ENCODE measurements at places on chromosomes 16 and 17. TPM values are rescaled to one million over a fixed set of nuclear protein-coding genes. Genes with fewer than 3 reads are reported as not detected.

GRCh38 chr17:688100-688989 is 26.3 kb downstream of the VPS53 start:
- no peaks in the 10 kb centered on the region for H3K4me1 ChIP-seq
- H3K27me3 ChIP-seq = no peaks in the 10 kb centered on the region
- peaks cover 7% of the 10 kb centered on the region for H3K36me3 ChIP-seq
- no peak overlapping the region for H3K4me3 ChIP-seq
- DNase-seq = no peak

SEZ6 gene
- total RNA-seq = not detected

TVP23C gene
- 17.7 TPM for total RNA-seq

- no peak overlapping the region for H3K4me3 ChIP-seq
- H3K4me1 ChIP-seq = no peaks in the 10 kb centered on the region
- no peak for DNase-seq
- H3K36me3 ChIP-seq = no peaks in the 10 kb centered on the region
- no peaks in the 10 kb centered on the region for H3K27me3 ChIP-seq
- no peak overlapping the region for H3K27ac ChIP-seq
These were observed 184.9 kb downstream of the RBFOX1 start for GRCh38 chr16:7517496-7517895.

CPHXL2 gene
- total RNA-seq = not detected

SNRNP25 gene
- total RNA-seq = 13.9 TPM

GRCh38 chr16:86195863-86196630 is 297.1 kb downstream of the IRF8 start:
- no peaks in the 10 kb centered on the region for H3K36me3 ChIP-seq
- H3K4me1 ChIP-seq = no peaks in the 10 kb centered on the region

DNA sequence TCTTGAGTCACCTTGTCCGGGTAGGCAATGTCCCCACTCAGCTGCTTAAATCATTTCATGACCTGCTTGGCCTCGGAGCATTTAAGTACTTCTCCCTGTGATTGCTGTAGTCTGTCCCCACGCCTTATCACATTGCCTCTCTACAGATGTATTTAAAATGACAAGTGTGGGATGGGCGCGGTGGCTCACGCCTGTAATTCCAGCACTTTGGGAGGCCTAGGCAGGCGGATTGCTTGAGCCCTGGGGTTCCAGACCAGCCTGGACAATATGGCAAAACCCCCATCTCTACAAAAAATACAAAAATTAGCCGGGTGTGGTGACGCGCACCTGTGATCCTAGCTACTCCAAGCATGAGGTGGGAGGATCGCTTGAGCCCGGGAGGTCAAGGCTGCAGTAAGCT is 1.3 kb upstream of the GJC1 start:
- peaks cover 22% of the 10 kb centered on the region for H3K4me1 ChIP-seq
- H3K36me3 ChIP-seq = no peaks in the 10 kb centered on the region
- peaks cover 5% of the 10 kb centered on the region for H3K27me3 ChIP-seq
- DNase-seq = no peak

- peaks cover 19% of the 10 kb centered on the region for H3K4me1 ChIP-seq
- H3K36me3 ChIP-seq = no peaks in the 10 kb centered on the region
- no peak overlapping the region for H3K27ac ChIP-seq
- no peak for DNase-seq
- no peaks in the 10 kb centered on the region for H3K27me3 ChIP-seq
These were observed 16.6 kb downstream of the SOX8 start for GRCh38 chr16:998211-998610.

DPEP2 gene
- 4.0 TPM for total RNA-seq

CHST5 gene
- 0.19 TPM for total RNA-seq

ZNF18 gene
- 4.7 TPM for total RNA-seq

GRCh38 chr16:27290562-27290961 is 22.0 kb upstream of the NSMCE1 start:
- H3K4me3 ChIP-seq = no peak overlapping the region
- H3K36me3 ChIP-seq = no peaks in the 10 kb centered on the region
- H3K4me1 ChIP-seq = no peaks in the 10 kb centered on the region
- no peaks in the 10 kb centered on the region for H3K27me3 ChIP-seq
- no peak overlapping the region for H3K27ac ChIP-seq

- H3K27ac ChIP-seq = no peak overlapping the region
- no peak for DNase-seq
- peaks cover 53% of the 10 kb centered on the region for H3K4me1 ChIP-seq
These were observed 19.1 kb downstream of the NOD2 start for GRCh38 chr16:50712560-50712898.

PPP1R1B gene
- total RNA-seq = 4.8 TPM

DNA sequence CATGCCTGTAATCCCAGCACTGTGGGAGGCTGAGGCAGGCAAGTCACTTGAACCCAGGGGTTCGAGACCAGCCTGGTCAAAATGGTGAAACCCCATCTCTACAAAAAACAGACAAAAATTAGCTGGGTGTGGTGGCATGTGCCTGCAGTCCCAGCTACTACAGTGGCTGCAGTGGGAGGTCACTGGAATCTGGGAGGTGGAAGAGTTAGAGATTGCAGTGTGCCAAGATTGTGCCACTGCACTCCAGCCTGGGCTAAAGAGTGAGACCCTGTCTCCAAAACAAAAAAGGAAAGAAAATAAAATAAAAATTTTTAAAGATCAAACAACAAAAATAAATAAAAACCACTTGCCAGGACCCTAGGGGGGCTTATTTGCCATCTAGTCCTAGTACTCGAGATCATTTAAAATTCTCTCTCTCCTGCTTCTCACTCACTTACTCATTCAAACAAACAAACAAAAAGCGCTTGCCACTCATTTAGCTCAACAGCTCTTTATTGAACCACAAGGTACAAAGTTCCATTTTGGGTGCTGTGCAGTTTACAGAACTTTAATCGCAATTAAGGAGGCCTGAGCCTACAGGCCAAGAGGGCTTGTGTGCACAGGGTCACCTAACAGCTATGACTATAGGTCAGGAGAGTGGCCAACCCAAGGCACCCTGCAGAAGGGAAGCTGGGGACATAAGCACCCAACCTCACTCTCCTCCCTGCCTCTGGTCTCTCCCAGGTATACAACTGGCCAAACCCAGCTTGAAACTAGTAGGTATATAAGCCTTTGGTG is 4.4 kb downstream of the CHD9NB start:
- peak overlapping the region; percentile 94 for H3K27ac ChIP-seq
- H3K4me1 ChIP-seq = peaks cover 53% of the 10 kb centered on the region
- DNase-seq = no peak
- H3K27me3 ChIP-seq = no peaks in the 10 kb centered on the region
- no peak overlapping the region for H3K4me3 ChIP-seq

- H3K4me3 ChIP-seq = no peak overlapping the region
- no peak overlapping the region for H3K27ac ChIP-seq
These were observed 9.2 kb upstream of the WFIKKN1 start for GRCh38 chr16:621526-622105.

- H3K27ac ChIP-seq = no peak overlapping the region
- no peak for DNase-seq
- no peak overlapping the region for H3K4me3 ChIP-seq
- no peaks in the 10 kb centered on the region for H3K27me3 ChIP-seq
- H3K4me1 ChIP-seq = peaks cover 11% of the 10 kb centered on the region
- no peaks in the 10 kb centered on the region for H3K36me3 ChIP-seq
These were observed 6.5 kb upstream of the TAOK1 start for GRCh38 chr17:29383686-29384085.

- H3K4me1 ChIP-seq = no peaks in the 10 kb centered on the region
- no peak overlapping the region for H3K4me3 ChIP-seq
- no peak overlapping the region for H3K27ac ChIP-seq
These were observed 144.8 kb downstream of the GSG1L start for GRCh38 chr16:27918755-27919154.

ARL2BP gene
- total RNA-seq = 44.5 TPM

CCDC154 gene
- total RNA-seq = not detected

MARCHF10 gene
- total RNA-seq = not detected

GRCh38 chr16:84144209-84144858 is 643 bp downstream of the HSDL1 start:
- no peaks in the 10 kb centered on the region for H3K36me3 ChIP-seq
- H3K27me3 ChIP-seq = no peaks in the 10 kb centered on the region
- DNase-seq = no peak
- H3K27ac ChIP-seq = peak overlapping the region; percentile 80
- H3K4me3 ChIP-seq = peak overlapping the region; percentile 73

MAF gene
- total RNA-seq = 52.6 TPM

GRCh38 chr17:60455378-60455777 is 33.1 kb downstream of the CHCT1 start:
- H3K27me3 ChIP-seq = no peaks in the 10 kb centered on the region
- H3K36me3 ChIP-seq = peaks cover 7% of the 10 kb centered on the region
- H3K27ac ChIP-seq = peak overlapping the region; percentile 51
- DNase-seq = no peak

PYDC1 gene
- not detected for total RNA-seq

Measured in esophagus squamous epithelium (tissue), 5 donors.